ENCODE measurements at places on chromosomes 6 and 20. TPM values are rescaled to one million over a fixed set of nuclear protein-coding genes. Genes with fewer than 3 reads are reported as not detected.

DNA sequence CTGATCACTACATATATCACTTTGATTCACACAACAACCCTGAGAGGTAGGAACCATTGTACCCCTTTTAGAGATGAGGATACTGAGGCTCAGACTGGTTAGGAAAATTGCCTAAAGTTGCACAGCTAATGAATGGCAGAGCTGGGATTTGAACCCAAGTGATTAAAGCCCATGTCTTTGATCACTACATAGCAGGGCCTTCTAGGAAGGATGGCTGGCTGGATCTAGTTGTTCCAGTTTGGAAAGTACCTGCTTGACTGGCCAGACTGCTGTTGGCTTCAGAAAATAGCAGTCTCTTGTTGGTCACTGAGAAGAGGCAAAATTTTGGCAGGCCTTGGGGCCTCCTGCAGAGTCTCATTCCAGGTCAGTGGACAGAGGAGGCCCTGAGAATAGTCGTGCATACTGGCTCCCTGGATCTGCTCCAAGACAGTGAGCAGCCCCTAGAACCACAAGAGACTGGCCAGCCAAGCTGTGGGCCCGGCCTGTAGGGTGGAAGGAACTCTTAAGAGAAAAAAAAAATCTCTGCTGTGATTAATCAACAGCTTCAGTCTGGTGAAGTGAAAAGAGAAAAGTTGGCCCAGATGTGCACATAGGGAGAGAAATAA lies 17.5 kb downstream of the PPARD start:
- no peak for DNase-seq
- H3K4me1 ChIP-seq: peaks cover 13% of the 10 kb centered on the region
- no peak overlapping the region for H3K4me3 ChIP-seq
- H3K36me3 ChIP-seq: peaks cover 36% of the 10 kb centered on the region
- no peak overlapping the region for H3K27ac ChIP-seq
- no peaks in the 10 kb centered on the region for H3K27me3 ChIP-seq

DNA sequence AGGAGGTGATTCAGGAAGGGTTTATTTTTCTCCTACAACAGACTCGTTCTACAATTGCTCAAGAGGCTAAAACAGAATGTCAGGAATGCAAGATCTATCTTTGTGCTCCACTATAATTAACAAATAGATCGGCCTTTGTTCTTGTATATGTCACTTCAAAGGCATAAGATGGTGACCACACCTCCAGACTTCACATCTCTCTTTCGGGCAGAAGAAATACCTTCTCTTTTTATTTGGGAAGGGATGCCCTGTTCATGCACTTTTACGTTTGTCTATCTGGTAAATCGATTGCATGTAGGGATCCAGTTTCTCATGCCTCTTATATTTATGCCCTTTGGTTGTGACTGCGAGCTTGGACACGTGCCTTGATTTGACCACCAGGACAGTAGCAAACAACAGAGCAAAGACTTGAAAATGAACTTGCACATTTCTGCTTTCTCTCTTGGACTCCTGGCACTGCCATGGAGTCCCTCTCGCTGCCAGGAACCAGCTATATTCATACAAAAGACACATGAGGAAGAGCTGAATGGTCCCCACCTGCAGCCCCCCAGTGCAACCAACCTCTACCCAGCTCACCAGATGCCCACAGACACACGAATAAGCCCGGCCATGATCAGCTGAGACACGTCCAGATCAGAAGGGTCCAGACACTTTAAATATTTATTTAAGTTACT lies 219.8 kb upstream of the STXBP5 start:
- H3K36me3 ChIP-seq: no peaks in the 10 kb centered on the region
- no peak for DNase-seq
- H3K27me3 ChIP-seq: no peaks in the 10 kb centered on the region
- H3K27ac ChIP-seq: no peak overlapping the region

GRCh38 chr20:34524426-34524825 lies 8.2 kb downstream of the DYNLRB1 start:
- no peak for DNase-seq
- no peak overlapping the region for H3K4me3 ChIP-seq
- H3K36me3 ChIP-seq: peaks cover 88% of the 10 kb centered on the region
- no peaks in the 10 kb centered on the region for H3K27me3 ChIP-seq

GRCh38 chr20:54474866-54475265 lies 527 bp upstream of the DOK5 start:
- H3K4me1 ChIP-seq: no peaks in the 10 kb centered on the region
- peaks cover 33% of the 10 kb centered on the region for H3K27me3 ChIP-seq
- no peaks in the 10 kb centered on the region for H3K36me3 ChIP-seq
- no peak for DNase-seq
- no peak overlapping the region for H3K4me3 ChIP-seq

- H3K4me1 ChIP-seq: no peaks in the 10 kb centered on the region
- H3K27me3 ChIP-seq: no peaks in the 10 kb centered on the region
These were observed 38.5 kb downstream of the EPB41L2 start for GRCh38 chr6:131024565-131024964.

GRCh38 chr6:1279065-1279464 lies 32.8 kb upstream of the FOXQ1 start:
- H3K36me3 ChIP-seq: no peaks in the 10 kb centered on the region
- H3K27me3 ChIP-seq: peaks cover 44% of the 10 kb centered on the region
- DNase-seq: no peak
- H3K4me1 ChIP-seq: no peaks in the 10 kb centered on the region

DNA sequence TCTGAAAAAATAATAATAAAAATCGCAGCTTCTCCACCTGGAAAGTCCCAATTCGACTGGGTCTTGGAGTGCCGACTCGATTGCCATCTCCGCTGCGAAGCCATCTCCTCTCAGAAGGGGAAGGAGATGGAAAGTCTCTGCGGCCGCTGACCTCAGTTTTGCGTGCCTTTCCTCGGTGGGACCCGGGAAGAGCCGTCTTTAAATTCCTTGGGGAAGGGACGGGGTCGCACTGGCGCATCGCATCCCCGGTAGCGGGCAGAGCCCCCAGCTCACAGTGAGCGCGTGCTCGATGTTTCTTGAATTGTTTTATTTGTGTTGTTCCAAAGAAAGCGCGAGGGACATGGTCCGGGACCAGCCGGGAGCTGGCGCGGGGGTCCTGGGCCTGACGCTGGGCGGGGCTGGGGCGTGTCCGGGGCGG lies 270 bp upstream of the TIAM2 start:
- no peak overlapping the region for H3K4me3 ChIP-seq
- no peak for DNase-seq
- H3K4me1 ChIP-seq: no peaks in the 10 kb centered on the region
- H3K27ac ChIP-seq: no peak overlapping the region
- H3K27me3 ChIP-seq: peaks cover 20% of the 10 kb centered on the region

DNA sequence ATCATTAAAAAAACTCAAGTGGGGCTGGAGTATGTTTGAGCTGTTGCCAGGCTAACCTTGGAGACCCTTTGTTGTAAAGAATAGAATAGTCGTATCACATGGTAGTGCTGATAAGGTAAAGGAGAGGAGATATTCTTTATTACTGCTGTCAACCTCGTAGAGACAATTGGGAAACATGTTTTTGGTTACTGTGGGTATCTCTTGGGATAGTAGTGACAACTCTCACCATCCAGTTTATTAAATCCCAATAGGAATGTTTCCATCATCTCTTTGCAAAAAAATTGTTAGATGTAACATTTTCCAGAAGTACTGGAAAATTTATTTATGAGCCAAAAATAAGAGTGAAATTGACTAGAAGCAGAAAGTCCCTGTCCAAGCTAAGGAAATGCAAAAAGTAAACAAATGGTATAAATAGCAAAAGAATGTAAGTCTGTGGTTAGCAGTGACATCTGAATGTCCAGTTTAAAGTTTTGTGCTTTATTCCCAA lies 829.3 kb upstream of the CITED2 start:
- H3K27me3 ChIP-seq: no peaks in the 10 kb centered on the region
- H3K4me3 ChIP-seq: no peak overlapping the region
- no peak overlapping the region for H3K27ac ChIP-seq
- H3K4me1 ChIP-seq: no peaks in the 10 kb centered on the region
- no peaks in the 10 kb centered on the region for H3K36me3 ChIP-seq

DNA sequence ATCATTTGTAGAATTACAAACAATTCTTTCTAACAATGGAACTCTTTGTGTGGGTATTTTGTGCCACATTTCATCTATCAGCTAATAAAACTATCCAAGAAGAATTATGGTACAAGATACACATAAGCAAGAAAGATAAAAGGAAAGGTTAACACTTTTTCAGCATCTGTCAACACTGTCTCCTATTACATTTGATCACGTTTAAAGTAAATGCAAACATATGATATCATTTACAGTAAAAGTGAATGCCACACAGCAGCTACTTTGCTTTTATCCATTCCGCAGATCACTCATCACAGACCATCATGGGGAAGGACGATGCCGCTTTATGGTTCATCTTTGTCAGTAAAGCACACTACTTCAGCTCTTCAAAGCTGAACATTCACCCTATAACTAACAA lies 456.4 kb upstream of the MANEA start:
- no peaks in the 10 kb centered on the region for H3K4me1 ChIP-seq
- no peaks in the 10 kb centered on the region for H3K36me3 ChIP-seq
- no peak for DNase-seq
- H3K27ac ChIP-seq: no peak overlapping the region

Gene ZFP57
- 0.72 TPM for polyA plus RNA-seq

Gene PGC
- polyA plus RNA-seq: not detected

Gene DACT2
- not detected for polyA plus RNA-seq
